ENCODE measurements at places on chromosomes 16 and 17.

GRCh38 chr17:55383771-55384642 is 37.6 kb downstream of the MMD start:
- DNase-seq, result no peak

- DNase-seq, result no peak
These were observed 98.9 kb downstream of the ZNF423 start for GRCh38 chr16:49756775-49757558.

GRCh38 chr17:80117491-80118401 is 16.4 kb downstream of the GAA start:
- no peak for DNase-seq

DNA sequence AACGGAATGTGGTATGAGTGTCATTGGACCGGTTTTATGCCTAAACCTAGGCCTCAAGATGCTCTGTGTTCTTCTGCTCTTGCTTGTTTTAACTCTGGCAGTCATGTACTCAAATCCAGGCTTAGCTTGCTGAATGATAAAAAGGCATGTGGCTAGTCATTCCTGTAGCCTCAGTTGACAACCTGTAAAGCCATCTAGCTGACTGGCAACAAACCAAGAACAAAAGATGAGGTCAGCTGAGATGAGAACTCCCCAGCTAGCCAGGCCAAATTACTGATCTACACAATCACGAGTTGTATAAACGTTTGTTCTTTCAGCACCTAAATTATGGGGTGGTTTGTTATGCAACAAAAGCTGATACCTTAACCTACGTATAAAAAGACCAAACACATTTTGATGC is 1406.0 kb upstream of the CDH8 start:
- DNase-seq, result no peak

DNA sequence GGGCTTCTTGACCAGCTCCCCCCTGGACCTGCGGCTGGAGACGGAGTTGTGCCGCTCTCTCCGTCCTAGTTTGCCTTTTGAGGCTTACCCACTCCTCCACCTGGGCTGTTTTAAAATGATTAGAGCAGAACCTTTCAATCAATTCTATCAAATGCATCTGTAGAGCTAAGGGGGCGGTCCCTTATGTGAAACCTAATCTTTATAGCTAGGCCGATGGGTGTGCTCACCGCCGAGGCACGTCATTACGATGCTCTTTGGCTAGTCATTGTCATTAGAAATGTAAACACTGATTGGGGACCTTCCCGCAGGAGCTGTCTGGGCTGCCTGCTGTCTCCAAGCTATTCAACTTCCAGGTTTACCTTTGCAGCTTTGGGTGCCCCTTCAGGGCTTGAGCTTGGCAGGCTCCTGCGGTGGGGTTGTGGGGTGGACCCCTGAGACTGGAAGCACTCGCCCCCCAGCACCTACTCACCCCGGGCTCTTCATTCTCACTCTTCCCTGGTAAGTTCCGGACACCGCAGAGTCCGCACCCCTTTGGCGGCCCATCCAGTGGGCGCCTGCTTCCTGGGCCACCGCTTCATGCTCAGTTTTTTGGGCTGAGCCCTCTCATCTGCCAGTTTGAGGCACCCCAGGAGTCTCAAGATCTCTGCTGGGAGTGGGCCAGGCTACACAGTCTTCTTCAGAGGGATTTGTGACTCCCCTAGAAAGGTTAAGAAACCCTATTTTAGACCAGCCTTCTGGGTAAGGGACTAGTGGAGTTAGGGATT is 20.9 kb upstream of the IL17C start:
- no peak for DNase-seq

GRCh38 chr16:74749291-74750055 is 25.1 kb downstream of the FA2H start:
- no peak for DNase-seq

DNA sequence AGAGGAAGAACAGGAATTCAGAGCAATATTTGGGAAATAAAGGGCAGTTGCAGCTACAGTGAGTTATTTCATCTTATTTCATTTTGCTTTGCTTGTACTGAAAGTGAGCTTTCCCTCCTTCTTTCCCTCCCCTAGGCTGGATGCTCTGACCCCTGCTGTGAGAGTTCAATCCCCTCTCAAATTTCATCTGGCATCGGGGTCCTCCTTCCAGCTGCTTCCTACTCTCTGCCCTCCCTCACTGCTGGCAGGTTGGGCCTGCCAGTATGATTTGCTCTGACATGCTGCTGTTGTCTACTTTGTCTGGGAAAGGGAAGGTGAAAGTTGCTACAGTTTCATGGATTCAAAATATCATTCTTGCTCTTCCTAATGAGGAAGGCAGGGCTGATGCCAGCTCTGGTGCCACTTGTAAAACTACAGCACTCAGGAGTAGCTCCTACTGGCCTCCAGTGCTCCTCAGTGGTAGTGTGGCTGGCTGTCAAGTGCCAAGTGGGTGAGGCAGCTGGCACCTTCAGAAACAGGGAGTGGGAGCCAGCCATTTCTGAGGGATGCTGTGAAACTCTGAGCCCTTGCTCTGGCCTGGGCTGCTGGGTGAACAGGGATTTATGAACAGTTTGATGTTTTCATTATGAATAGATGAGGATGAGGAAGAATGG is 408.6 kb downstream of the HAPSTR1 start:
- no peak for DNase-seq

DNA sequence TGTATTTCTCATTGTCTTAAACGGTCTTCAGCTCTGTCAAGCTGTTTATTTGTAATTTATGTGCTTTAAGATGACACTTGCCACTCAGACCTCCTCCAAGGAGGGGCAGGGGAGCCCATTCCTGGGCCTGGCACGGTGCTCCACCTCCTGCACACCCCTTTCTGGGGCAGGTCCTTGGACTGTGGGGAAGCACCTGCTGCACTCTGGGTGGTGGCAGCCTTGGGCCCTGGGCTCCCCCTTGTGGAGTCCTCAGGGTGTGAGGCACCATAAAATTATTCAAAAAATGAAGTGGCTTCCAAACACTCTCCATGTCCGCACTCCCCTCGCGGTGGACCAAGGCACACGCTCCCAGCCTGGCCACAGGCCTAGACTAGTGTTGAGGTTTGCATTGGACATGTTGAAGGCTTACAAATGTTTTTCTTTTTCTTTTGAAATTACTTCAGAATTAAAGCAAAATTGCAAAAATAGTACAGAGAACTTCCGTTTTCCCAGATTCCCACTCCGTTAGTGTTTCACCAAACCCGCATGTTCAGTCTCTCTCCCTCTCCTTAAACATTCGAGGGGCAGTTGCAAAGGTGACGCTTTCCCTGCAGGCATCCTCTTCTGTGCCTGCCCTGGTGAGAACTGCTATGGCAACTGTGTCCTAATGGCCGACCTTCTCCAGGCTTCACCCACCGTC is 32.4 kb downstream of the FOXK2 start:
- peak; percentile 26 for DNase-seq

GRCh38 chr17:30761060-30761459 is 63.4 kb downstream of the CRLF3 start:
- no peak for DNase-seq

DNA sequence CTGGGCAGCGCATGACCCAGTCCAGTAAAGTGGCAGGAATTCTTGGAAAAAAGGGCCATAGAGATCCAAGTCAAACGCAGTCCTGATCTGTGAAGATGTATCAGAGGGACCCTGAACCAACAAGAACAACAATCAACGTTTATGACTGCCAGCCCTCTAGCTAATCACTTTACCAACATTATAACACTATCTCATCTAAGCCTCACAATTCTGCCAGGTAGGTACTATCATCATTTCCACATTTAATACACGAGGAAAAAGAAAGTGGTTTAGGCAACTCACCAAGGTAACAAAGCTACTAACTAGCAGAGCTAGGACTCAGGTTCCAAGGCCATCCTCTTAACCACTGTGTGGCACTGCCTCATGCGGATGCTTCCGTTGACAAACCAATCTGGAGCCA is 28.1 kb downstream of the TEX2 start:
- no peak for DNase-seq
